ENCODE measurements at places on chromosomes 12 and 14.

- no peak for DNase-seq
Measured at GRCh38 chr12:132275110-132275531, 54.3 kb downstream of the GALNT9 start.

GRCh38 chr12:48907245-48907644, 18.0 kb downstream of the FKBP11 start:
- no peak for DNase-seq

DNA sequence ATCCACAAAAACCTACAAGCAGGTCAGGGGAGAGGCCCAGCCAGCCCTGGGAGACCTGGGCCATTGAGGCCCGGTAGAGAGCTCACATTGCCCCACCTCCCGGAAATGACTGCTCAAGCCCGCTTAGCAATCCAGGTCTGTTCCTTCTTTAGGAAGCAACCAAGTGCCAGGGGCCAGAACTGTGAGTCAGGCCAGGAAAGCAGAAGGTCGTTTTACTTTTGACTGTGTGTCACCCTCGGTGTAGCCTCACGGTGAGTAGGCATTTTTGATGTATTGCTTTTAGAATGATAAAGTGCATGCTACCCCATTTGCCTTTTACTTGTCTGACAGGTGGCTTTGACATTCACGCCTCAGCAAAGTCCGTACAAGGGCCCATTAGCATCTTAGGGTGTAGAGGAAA, 25.4 kb upstream of the PWP1 start:
- DNase-seq: no peak

DNA sequence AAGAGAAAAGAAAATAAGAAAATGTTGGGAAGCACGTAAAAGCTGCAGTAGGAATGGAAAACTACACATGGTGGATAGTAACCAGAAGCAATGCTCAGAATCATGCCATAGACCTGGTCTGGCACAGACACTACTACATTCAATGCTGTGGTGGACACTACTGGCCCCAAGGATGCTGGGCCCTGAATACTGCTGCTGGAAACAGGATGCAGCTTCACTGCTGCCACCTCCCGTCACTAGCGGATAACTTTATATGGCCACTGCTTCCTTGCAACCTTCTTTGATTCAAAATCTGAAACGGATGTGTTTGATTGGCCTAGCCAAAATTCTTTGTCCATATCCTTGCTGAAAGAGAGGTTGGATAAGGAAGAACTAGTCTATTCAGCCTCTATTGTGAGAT, 30.7 kb downstream of the ADCY6 start:
- DNase-seq: no peak

- peak; percentile 12 for DNase-seq
Measured at GRCh38 chr12:108729612-108730364, 1.5 kb downstream of the CORO1C start.

- DNase-seq: peak; percentile 32
Measured at GRCh38 chr12:5200278-5201087, 156.8 kb downstream of the KCNA5 start.

DNA sequence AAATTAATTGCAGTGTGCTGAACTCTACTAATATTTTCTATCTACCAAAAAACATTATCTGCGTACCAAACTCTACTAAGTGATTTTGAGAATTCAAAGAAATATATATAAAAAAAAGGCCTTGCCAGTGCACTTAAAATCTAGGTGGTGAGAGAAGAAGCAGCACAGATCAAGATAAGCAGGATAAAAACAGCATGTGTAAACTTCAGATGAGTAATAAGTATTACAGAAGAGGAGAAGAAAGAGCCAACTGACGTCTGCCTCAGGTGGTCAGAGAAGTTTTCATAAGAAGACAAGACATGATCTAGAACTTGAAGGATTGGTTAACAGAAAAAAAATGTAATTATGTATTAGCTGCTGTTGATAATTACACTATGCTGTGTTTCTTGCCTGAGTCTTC, 166.4 kb downstream of the DUSP6 start:
- DNase-seq: no peak

DNA sequence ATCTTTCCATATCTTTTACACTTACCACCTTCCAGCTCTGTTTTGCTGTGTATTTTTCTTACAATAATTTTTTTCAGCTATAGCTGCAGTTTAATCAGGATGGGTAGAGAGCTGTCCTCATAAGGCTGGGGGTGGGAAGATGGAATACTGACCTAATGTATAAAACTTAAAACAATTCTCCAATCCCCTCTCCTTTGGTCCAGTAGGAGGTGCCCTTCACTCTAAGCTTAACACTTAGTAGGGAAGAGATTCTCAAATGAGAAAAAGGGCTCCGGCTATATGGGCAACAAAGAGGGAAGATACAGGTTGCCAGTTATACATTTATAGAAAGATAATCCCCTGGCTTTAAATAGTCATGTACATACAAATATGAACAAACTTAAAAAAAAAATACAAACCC, 2.8 kb downstream of the ORMDL2 start:
- no peak for DNase-seq

DNA sequence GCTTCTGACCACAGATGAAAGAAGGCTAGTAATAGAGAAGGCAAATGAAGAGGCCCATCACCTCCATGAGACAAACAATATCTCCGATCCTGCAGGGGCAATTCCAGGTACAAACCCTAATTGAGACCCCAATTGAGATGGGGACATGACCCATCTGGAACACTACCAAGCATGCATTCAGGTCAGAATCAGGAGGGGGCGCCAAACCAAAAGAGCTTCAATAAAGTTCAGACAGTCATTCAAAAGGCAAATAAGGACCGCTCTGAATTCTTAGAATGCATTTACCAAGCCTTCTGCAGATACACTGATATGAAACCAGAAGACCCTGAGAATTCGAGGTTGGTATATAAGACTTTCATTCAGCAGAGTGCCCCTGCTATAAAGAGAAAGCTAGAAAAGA, 10.2 kb upstream of the EDDM3B start:
- DNase-seq: no peak

DNA sequence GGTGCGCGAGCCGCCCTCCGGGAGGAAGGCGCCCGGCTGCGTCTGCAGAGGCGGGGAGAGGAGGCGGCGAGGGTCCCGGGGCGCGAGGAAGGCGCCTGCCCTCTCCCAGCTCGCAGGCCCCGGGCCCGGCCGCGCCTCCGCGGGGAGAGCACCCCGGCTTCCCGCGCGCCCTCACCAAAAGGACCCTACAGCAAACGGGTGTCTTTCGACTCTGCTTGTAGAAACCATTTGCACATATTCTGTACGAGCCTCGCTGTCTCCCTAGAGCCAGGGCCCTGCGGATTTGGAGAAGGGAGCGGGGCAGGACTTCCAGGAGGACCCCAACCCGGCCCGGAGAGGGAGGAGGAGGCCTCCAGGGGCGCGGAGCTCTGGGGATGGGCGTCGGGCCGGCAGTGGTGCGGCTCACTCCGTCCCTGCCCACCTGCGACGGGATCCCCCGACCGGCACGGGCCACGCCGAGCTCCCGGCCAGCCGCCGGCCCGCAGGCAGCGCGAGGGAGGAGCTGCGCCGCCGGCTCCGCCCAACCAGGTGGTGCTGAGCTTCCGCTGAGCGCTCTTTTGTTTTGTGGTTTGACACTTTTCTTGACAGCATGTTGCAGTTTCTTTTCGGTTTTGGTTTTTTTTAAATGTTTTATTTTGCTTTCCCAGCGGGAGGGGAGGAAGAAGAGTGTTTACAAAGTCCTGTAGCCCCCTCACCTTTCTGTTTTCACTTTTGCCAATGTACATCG, 103.3 kb upstream of the FKBP4 start:
- peak; percentile 33 for DNase-seq

- no peak for DNase-seq
Measured at GRCh38 chr14:76261371-76261811, 109.7 kb downstream of the GPATCH2L start.

- no peak for DNase-seq
Measured at GRCh38 chr12:11321980-11322379, 11.7 kb upstream of the PRB4 start.

DNA sequence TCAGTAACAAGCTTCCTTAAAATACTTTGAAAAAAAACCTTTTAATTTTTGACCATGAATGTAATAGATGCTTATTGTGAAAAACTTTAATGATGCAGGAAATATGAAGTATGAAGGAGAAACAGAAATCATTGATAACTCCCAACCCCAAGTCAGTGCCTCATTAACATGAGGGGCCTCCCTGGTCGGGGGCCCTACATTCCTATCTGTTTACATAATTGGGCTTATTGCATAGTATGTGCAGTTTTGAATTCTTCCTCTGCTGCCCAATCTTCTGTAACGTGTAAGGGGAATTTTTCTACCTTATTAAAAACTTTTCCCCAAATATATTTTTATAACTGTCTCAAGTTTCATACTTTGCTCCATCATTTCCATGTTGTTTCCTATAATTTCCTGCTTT, 63.0 kb downstream of the SLC25A47 start:
- DNase-seq: no peak

GRCh38 chr14:100490252-100490651, 97.0 kb downstream of the BEGAIN start:
- no peak for DNase-seq

DNA sequence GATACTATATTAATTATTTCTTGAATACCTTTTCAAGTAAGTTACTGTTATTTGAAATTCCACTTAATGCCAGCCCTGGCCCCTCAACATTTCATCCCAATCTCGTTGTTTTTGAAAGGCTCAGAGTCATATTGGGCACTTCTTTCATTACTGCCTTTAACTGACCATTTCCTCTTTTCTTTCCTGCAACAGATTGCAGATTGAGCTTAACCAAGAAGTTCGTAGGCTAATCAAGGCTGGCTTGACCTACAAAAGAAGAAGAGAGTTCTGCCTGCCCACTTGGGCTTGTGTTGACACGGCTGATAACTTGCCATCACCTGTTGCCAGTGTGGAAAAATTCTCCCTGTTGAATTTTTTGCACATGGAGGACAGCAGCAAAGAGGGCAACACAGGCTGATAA, 91.0 kb downstream of the FLRT2 start:
- no peak for DNase-seq

DNA sequence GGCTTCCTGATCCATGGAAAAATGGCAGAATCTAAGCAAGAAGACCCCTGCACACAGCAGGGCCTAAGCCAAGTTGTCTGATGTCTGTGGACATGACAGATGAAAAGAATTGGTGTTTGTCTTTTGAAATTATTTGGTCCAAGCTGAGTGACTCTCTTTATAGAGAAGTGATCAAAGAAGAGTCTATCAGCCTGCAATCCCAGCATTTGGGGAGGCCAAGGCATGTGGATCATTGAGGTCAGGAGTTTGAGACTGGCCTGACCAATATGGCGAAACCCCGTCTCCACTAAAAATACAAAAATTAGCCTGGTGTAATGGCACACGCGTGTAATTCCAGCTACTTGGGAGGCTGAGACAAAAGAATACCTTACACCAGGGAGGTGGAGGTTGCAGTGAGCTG, 64.8 kb upstream of the TUNAR start:
- no peak for DNase-seq

- no peak for DNase-seq
Measured at GRCh38 chr12:77133566-77133965, 68.2 kb upstream of the E2F7 start.

DNA sequence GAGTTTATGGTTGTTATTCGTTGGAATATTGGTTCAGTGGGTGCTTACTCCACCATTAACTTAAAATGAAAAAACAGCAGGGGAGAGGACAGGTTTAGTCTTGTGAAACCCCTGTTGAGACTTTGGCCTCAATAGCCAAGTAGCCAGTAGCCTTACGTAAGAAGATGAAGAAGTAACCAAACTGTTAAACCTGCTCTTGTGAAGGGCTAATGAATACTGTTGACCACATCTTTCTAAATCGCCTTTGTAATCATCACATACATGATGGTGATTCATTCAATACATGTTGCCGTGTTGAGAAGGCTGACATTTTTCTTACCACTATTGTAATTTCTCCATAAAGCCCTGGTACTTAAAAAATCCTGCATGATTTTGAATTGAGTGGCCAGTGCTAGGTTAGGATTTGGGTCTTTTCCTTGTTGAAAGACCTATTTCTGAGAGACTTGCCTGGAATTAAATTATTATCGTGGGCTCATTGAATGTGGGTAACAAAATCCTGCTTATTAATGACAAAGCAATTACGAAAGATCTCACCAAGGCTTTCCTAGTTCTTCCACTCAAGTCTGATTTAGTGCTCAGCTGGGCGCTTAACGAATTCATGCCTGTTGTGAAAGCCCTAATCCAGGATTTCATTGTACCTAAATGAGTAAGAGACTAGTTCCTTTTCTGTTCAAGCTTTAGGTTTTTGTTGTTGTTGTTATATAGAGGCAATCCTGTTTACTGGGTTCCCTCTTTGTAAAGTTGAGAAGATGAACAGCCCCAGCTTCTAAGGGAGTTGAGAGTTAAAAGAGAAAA, 333.1 kb downstream of the FUT8 start:
- no peak for DNase-seq

- no peak for DNase-seq
Measured at GRCh38 chr14:50347521-50347920, 35.4 kb downstream of the DMAC2L start.

- peak; percentile 6 for DNase-seq
Measured at GRCh38 chr12:15956413-15957185, 45.5 kb downstream of the DERA start.

- no peak for DNase-seq
Measured at GRCh38 chr14:94945615-94946014, 175.7 kb upstream of the GSC start.

- DNase-seq: no peak
Measured at GRCh38 chr12:120719496-120720233, 6.0 kb upstream of the ACADS start.

DNA sequence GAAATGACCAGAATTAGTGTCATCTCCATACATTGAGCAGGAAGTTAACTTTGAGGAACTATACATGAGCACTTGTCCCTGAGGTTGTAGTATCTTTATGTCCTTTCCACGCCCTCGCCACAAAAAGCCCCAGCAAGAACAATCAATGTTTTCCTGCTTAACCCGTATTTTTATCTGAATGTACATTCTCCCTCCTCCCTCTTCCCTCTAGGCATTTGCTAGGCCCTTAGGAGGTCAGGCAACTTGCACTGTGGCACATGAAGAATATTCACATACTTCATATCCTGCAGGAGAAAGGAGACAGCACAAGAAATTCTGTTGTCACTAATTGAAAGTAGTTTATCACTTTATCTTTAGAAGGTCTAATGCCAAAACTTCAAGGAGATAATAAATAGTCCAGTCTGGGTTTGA, 18.1 kb upstream of the DUSP6 start:
- DNase-seq: no peak

GRCh38 chr14:89194376-89194775, 222.7 kb downstream of the FOXN3 start:
- DNase-seq: no peak

- DNase-seq: no peak
Measured at GRCh38 chr12:25743679-25744215, 190.7 kb upstream of the LMNTD1 start.

- DNase-seq: no peak
Measured at GRCh38 chr12:87096082-87096585, 839.9 kb upstream of the MGAT4C start.

DNA sequence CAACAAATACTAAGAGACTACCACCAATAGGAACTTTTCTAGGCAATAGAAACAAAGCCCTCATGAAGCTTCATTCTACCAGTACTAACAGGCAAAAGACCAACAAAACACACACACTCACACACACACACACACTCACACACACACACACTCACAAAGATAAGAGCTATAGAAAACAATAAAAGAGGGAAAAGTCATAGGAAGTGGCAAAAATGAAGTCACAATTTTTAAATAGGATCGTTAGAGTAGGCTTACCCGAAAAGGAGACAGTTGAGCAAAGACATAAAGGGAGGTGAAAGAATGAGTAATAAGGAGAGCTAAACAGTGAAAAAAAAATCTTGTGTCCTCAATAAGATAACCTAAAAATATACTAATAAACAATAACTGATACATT, 66.5 kb downstream of the C2CD5 start:
- DNase-seq: no peak
